GM12892 (cell line): ENCODE measurements at places on chromosomes 2 and 18.

DNA sequence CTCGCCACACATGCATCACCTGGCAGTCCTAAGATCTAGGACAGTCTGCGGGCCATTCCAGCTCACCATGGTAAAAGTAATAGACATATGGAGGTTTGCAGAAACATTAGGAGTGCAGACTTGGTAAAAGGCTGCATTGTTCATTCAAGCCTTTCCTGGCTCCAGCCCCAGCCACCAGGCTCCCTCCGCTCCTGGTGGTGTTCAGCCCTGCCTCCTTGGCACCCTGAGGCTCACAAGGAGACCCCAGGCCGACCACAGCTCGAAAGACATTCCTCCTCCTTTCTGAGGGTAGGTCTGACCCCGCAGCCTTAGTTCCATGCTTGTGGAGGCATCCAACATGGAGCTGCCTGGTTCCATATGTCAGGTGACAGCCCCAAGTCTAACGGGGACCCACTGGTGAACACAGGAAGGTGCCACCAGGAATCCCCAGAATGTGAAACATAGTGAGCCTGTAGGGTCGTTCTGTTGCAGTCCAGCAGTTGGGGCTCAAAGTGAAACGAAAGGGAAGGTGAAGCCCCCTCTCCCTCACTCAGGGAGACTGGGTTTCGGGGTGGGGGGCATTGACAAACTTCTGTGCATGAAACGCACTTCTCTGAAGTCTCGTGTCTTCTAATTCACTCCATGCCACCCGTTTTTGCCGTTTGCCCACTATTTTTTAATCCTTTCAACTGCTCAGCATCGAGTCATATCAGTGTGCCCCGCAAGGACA lies 5.0 kb upstream of the SP100 start:
- no peak for DNase-seq

DNA sequence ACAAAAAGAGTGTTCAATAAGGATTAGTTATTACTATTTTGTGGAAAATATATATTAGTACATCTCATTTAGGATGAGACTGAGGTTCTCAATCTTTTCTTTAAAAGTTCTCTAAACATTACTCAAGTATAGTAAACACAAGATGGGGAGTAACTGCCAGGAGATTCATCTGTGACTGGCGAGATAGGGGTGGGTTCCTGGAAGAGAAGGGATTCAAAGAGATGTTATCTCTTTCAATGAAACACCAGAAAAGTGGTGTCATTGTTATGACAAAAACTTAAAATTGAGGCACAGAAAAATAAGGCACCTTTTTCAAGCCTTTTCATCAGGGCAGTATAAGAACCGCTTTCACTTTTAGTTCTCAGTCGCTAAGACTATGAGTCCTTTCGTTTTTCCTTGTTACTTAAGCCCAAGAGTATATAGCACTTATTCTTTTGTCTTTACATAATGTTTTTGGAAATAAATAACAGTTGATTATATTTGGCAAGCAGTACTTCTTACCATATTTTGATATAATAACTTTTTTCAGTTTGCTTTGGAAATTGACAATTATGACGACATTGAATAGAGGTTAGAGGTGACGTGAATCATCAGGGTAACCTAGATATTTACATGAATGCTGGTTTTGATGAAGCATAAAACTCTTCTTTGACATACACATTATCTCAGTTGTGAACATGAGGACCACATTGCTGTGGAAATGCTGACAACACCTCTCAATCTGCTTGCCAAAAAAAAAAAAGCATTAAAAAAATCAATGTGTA lies 393.9 kb upstream of the TCF4 start:
- no peak for DNase-seq

DNA sequence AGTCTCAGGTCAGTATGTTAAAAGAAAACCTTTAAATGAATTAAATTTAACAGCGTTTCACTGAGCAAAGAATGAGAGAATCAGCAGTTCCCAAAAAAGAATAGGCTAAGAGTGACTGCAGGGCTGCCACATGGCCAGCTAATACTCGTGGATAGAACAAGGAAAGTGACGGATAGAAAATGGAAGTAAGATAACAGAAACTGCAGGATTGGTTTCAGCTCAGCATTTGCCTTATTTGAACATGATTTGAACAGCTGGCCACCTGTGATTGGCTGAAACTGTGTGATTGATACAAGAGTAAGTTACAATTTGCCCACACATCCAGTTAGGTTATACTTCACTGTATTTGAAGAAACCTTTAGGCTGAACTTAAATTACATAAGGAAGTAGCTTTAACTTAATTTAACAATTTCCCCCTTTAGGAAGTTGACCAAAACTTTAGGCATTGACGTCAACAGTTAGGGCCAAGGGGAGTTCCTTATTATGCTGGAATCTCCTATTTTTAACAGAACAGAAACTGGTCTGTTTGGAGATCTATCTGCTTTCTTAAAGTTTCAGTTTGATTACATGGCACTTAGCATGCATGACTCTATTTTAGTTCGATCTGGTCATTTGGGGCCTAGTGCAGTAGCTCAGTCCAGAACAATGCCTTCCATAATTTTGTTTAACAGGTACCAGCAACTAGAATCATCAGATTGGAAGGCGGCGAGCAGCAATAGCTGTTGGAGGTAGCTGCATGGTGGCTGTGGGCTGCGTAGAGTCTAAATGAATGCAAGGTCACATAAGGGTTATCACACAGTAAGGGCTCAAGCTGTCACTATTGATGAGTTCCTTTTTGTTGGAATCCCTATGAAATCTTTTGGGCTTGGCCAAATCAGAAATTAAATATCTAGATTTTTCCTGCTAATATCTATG lies 143.4 kb downstream of the TRIM43 start:
- DNase-seq, result no peak

DNA sequence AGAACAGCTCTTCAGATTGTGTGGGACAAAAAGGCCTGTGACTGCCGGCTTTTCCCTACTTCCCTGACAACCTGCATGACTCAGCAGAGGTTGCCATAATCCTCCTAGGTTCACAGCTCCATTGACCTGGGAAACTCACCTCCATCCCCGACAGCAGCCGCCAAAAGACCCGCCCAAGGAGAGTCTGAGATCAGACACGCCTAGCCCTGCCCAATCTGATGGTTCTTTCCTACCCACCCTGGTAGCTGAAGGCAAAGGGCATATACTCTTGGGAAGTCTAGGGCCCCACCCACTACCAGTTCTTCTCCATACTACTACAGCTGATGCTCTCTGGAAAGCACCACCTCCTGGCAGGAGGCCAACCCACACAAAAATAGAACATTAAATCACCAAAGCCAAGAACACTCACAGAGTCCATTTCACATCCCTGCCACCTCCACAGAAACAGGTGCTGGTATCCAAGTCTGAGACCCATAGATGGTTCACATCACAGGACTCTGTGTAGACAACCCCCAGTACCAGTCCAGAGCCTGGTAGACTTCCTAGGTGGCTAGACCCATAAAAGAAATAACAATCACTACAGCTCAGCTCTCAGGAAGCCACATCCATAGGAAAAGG lies 140.6 kb downstream of the NETO1 start:
- DNase-seq, result no peak

DNA sequence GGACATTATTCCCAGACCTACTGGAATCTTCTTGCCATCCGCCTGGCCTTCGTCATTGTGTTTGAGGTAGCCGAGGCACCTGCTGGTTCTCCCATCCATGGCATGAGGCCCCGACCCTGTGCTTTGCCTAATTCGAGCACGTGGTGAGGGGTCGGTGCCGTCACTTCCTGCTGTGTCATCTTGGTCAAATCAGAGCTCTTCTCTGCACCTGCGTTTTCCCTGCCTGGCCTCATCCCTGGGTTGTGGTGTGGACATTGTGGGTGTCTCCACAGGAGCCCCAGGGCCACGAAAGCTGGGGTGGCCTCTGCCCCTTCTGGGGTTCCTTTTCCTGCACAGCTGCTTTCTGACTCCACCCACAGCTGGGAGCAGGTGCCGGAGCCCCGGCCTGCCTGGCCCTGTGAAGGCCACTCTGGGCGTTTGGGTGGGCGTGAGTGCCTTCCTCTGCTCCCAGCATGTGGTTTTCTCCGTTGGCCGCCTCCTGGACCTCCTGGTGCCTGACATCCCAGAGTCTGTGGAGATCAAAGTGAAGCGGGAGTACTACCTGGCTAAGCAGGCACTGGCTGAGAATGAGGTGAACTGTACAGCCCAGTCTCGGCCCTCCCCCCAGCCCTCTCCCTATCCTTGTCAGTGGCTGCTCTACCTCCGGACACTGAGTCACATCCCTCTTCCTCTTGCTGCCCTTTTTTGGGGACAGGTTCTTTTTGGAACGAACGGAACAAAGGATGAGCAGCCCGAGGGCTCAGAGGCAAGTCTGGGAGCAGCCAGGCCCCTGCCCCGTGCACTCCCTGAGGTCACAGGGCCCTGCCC lies 34.9 kb downstream of the ANO7 start:
- no peak for DNase-seq

GRCh38 chr2:42029639-42030199 lies 18.1 kb upstream of the PKDCC start:
- DNase-seq, result no peak

DNA sequence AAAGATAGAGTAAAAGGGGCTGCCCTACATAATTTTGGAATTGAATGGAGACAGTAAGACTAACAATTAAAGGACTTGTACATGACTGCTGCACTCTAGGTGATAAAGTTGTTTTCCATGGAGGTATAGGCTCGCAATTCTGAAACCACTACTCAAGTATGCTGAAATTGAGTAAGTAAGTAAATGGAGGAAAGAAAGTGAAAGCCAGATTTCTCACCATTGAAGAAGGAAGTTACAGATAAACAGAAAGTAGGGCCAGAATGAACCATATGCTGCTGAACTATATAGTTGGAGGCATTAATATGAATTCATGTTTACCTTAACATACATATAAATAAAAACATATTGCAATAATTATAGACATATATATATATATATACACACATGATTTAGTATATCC lies 225.7 kb upstream of the ST6GAL2 start:
- DNase-seq, result no peak

DNA sequence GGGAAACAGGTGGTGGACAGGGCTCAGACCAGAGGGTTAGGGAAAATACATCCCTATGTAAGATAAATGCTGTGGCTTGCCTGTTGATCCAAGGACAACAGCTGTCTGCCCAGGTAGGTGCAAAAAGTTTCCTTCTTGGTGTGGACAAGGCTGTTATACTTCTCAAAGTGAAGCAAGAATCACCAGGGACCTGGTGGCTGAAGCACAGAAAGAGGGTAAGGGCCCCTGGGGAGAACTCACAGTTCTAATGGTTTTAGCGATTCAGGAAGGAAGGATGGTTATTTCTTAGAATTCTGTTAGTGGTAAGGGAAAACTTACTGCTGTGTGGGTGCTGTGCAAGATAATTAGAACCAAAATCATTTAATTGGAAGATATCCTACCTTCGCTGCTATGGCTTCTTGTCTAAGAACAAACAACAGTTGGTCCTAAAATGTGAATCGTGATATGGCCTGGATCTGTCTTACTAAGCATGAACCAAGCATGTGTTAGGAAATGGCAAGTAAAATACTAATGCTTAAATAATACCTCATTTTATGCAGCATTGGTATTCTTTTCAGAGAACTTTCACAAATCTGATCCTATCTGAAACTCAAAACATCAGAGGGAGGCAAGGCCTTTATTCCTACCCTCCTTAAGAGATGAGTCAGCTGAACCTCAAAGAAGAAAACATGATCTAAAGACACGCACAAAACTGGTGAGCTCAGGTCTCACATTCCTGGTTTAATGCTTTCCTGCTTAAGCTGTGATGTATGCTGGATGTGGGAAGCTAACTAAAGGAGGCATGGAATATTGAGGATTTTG lies 159.2 kb upstream of the THUMPD2 start:
- no peak for DNase-seq

- no peak for DNase-seq
Observed at GRCh38 chr2:191180713-191181112, 29.9 kb upstream of the STAT4 start.

DNA sequence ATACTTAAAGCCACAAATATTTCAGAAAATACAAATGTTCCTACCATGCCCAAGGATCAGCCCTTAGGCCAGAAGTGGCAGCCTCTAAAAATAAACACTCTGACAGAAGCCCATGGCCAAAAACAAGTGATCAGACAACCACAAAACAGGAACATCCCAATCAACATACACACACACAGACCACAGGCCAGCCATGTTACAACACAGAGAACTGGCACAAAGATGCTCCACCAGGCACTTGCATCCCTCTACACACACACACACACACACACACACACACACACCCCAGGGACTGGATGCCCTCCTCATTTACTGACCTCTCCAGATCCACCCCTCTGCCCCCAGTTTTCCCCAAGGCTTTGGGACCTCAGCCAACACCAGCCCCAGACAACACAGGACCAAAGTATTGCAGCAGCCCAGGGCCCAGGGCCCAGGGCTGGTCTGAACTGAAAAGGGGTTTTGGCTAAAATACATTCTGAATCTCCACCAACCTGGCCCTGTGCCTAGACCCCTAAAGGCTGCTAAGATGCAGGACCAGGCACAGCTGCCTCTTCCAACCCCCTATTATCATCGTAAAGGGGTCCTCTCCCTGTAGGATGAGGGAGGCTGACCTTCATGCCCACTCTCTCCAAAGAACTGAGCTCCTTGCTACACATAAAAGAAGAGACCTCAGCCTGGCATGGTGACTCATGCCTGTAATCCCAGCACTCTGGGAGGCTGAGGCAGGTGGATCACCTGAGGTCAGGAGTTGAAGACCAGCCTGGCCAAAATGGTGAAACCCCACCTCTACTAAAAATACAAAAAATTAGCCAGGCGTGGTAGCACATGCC lies 151.4 kb downstream of the TNS1 start:
- DNase-seq, result no peak

GRCh38 chr2:71071681-71072398 lies 3.4 kb downstream of the NAGK start:
- DNase-seq, result peak; percentile 55

GRCh38 chr2:176854062-176854461 lies 358.5 kb upstream of the HNRNPA3 start:
- DNase-seq, result no peak

GRCh38 chr2:150476809-150477302 lies 10.6 kb downstream of the RND3 start:
- DNase-seq, result no peak

- no peak for DNase-seq
Observed at GRCh38 chr2:30275256-30275655, 43.9 kb downstream of the LBH start.

GRCh38 chr18:14285053-14285452 lies 152.8 kb upstream of the ZNF519 start:
- no peak for DNase-seq

- DNase-seq, result no peak
Observed at GRCh38 chr2:84880645-84881521, at the start of gene TRABD2A. TSS of gene TRABD2A (minus strand) at chr2:84881084. CDS start at chr2:84881039, 45 bp downstream.

DNA sequence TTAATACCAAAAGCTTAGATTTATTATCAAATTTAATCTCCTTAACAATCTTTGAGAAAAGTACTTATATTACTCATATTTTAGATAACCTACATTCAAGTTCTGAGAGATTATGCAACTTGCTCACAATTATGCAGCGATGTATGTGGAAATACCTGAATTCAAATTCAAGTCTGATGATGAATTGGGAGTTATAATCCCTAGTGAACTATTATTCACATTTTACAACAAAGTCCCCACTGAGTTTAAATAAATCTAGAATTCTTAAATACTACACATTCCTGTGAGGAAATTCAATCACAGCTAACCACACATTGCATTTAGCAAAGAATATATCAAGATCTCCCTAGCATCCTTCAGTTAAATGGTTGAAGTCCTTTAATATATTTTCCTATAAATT lies 278.4 kb downstream of the NOL4 start:
- no peak for DNase-seq
